PC-9 (cell line): ENCODE measurements at places on chromosomes 3 and 15.

DNA sequence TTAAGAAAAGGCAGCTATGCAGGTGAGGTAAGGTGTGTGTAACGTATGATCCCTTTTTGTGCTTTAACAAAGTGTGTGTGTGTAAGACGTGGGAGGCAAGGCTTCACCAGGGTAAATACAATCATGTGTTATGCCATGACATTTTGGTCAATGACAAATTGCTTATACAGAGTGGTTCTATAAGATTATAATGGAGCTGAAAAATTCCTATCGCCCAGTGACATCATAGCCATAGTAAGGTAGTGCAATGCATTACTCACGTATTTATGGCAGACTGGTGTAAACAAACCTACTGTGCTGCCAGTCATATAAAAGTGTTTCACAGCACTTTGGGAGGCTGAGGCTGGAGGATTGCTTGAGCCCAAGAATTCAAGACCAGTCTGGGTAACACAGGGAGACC, 60.2 kb upstream of the LCTL start:
- DNase-seq = no peak

- DNase-seq = peak; percentile 84
Measured at GRCh38 chr3:182792901-182793662, at the start of gene ATP11B. Gene ATP11B, plus strand, starts transcription at chr3:182793504. Its CDS starts 256 bp downstream, at chr3:182793760.

DNA sequence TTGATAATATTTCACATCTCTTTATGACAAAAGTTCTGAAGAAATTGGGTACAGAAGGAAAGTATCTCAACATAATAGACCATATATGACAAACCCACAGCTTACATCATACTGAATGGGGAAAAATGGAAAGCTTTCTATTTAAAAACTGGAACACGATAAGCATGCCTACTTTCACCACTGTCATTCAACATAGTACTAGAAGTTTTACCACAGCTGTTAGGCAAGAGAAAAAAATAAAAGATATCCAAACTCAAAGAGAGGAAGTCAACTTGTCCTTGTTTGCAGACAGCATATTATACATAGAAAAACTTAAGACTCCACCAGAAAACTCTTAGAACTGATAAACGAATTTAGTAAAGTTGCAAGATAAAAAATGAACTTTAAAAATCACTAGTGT, 40.3 kb downstream of the COPS2 start:
- no peak for DNase-seq

DNA sequence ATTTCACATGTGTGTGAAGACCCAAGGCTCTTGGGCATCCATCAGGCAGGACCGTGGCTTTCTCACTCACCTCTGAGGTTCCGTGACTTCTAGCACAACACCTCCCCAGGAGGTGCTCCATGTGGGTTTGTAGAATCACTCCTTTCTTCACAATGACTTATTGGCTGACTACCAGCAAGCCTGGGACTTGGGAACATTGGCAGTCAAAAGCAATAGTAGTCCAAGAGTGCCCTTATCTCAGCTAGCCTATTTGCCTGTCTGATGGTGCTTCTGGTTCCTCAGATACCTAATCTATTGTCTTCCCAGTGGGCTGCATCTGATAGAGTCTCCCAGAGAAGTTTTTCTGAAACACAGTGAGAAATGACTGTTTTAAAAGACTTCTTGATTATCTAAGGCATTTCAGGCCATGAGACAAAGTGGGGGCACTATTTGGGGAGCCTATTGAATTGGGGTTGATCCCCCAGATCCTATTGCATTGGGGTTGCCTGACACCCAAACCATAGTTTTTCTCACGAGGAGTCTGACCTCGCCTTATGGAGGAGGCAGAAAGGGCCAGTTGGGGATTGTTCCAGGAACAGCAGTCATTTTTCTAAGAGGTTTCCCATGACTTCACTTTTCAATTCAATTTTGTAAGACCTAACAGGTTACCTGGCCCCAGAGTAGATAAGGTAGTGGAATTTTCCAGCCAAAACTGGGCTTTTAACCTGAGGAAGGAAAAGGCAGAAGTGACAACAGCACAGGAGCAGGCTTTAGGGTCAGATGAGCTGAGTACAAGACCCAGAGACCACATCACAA, 88.0 kb downstream of the CYP19A1 start:
- DNase-seq = no peak

DNA sequence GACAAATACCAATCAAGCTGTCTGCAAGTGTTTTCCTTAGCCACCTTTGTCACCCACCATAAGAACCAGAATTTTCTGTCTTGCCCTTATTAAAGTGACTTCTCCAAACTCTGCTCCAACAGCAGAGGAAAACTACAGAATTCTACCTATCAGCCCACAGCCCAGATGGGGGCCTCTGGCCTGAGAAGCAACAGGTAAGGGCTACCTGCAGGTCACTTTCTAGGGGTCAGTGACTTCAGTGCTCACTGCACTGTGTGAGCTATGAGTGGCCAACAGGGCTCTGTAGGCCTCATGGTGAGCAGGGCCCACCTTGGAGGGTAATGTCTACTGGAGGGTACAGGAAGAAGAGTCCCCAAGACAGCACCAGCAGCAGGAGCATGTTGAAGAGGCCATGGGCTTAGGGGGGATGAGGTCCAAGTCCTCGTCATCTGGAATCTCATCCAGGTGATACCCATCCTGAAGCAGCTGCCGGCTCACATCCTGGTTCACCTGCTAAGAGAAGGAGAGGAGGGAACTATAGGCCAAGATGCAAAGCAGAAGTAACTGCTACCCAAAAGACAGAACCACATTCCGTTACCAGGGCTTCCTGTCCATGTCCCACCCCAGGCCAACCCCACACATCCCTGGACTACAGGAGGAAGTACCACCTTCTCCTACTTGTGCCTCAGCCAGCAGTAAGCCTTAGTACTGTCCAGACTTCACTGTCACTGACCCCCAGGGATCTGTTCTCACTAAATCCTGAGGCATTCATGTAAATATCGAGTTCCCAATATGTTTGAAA, 4.2 kb downstream of the FAM219B start:
- no peak for DNase-seq

DNA sequence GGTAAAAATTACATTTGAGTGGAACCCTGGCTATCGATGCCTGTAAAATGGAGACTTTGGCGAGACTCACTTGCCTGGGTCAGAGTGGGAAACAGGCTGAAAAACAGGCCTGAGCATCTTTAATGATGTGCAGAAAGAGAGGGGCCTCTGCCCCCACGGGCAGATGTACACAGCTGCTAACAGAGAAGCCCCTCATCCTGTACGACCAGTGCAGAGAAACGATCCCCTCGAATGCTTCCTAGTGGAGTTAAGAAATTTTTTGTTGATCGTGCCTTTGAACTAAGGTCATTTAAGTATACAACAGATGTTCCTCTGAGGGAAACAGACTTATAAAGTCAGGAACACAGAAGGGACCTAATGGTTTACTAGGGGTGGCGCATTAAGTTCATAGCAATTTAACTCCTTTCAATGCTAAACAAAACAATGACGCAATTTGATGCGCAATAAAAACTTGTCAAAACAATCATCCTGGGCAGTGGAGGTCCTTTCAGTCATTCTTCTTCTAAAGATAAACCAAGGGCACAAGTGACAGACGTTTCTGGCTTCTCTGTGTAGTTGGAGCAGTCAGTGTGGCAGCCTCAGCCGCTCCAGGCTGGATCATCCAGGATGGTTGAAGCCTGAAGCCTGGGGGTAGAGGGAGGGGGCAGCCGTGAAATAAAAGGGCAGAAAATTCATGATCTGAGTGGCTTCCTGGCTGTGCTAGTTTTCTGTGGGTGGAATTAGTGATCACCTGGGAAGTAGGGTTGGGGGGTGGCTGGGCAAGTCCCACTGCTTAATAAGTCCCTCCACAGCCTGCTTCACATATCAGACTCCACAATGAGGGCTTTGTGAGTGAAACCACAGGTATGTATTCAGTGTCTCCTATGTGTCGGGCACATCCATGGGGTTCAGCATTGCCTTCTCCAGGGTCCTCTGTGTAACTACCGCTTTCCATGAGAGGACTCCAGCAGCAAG, 50.8 kb upstream of the MRPS22 start:
- DNase-seq = no peak

DNA sequence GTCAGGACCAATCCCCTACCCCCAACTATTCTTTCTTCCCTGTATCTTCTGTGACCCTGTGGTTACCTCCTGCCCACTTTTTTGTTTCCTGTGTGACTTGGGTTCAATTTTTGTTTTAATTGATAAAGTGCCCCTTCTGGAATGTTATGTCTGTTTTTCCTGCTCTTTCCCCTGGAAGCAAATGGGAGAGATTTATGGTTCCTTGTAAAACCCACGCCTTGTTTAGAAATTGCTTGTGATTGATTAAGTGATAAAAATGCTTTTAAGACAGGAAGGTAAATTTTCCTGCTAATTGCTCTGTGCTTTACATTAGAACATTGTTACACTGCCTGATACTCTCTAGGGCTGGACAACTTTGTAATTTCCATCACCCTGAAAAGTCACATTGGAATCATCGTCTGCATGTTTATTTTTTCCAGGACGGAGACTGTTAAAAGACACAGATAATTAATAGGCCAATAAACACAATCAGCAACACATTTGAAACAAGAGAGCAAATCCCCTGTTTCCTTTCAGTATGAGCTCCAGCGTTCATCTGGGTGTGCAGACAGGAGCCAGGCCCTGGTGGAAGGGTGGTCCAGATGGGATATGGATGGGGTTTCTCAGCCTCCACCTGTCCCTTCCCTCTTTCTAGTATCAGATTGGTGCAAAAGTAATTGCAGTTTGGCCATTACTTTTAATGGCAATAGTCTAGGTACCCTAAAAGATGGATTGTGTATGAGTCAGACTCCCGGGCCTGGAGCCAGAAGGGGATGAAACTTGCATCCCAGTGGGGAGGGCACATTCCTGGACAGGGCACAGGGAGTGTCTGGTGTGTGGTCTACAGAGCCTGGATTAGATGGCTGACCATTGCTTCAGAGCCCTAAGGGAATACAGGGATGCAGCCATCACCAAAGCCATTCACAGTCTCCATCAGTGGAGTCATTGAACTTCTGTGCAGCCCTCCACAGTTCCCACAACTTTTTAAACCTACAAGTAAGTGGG, 58.1 kb upstream of the AGBL1 start:
- no peak for DNase-seq

- DNase-seq = no peak
Measured at GRCh38 chr15:32730677-32731654, 13.2 kb downstream of the GREM1 start.

DNA sequence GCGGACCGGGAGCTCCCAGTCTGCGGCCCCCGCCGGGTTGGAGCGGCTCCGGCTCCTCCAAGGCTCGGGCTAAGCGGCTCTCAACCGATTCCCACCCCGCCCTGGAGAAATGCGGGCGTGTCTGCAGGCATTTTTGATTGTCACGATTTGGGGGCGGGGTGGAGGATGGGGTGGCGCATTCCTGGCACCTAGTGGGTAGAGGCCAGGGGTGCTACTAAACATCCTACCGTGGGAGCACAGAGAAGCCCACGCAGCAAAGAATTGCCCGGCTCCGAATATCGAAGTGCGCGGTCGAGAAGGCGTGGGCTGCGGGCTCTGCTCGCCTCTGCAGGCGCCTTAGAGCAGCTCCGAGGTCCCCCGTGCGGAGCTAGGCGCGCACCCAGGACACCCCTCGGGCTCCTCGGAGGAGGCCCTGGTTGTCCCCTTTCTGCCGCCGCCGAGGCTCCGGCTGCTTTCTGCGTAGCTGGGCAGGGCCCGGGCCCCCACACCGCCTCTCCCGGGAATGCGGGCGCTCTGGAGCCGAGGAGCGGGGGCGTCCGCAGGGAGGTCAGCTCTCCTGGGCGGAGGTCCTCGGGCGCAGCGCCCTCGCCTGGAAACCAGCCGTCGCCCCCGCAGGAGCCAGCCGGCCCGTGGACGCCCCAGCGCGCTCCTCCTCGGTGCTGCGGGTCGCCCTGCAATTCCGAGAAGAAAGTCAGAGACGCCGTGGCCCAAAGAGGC, 16.5 kb upstream of the LAMP3 start:
- peak; percentile 73 for DNase-seq

DNA sequence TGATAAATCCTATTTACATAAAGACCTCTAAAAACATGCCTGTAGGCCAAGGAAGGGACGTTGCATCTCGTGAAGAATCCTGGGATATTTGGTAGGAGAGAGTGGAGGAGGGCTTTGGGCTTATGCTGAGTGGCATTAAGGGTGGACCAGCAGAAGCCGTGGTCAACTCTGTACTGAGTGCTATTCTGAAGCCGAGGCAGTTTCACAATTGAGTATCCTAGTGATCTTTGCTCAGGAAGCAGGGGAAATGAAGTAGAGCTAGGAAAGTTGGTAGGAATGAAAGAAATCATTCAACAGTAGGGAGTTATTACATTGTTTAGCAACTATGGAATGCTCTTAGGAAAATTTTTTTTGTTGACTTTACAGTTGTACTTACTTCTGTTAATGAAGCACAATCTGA, 24.2 kb downstream of the MCTP2 start:
- no peak for DNase-seq
